ENCODE measurements at places on chromosomes 7 and 10.

DNA sequence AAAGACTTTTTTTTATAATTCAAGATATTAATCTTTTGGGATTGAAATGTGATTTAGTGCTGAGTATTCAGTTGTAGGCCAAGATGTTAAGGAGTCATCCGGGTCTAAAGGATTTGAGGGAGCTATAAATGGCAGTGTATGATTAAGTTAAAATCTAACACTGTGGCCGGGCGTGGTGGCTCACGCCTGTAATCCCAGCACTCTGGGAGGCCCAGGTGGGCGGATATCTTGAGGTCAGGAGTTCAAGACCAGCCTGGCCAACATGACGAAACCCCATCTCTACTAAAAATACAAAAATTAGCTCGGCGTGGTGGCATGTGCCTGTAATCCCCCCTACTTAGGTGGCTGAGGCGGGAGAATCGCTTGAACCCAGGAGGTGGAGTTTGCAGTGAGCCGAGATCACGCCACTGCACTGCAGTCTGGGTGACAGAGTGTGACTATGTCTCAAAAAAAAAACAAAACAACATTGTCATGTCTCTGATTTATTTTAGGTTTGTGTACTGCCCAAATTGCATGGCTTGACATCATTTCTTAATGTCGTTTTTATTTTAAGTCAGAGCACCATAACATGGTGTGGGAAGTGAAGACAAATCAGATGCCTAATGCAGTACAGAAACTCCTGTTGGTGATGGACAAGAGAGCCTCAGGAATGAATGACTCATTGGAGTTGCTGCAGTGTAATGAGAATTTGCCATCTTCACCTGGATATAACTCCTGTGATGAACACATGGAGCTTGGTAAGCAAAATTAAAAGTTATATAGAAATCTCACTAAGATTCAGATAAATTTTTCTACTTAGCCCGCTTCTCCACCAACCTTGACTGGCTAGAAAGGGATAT, 10.7 kb downstream of the HBP1 start:
- no peak for DNase-seq

GRCh38 chr10:28837613-28838390, 160.5 kb downstream of the BAMBI start:
- DNase-seq, result no peak

- no peak for DNase-seq
Observed at GRCh38 chr7:101848208-101848951, 31.0 kb downstream of the CUX1 start.

GRCh38 chr10:62924344-62924748, 108.2 kb upstream of the EGR2 start:
- no peak for DNase-seq

DNA sequence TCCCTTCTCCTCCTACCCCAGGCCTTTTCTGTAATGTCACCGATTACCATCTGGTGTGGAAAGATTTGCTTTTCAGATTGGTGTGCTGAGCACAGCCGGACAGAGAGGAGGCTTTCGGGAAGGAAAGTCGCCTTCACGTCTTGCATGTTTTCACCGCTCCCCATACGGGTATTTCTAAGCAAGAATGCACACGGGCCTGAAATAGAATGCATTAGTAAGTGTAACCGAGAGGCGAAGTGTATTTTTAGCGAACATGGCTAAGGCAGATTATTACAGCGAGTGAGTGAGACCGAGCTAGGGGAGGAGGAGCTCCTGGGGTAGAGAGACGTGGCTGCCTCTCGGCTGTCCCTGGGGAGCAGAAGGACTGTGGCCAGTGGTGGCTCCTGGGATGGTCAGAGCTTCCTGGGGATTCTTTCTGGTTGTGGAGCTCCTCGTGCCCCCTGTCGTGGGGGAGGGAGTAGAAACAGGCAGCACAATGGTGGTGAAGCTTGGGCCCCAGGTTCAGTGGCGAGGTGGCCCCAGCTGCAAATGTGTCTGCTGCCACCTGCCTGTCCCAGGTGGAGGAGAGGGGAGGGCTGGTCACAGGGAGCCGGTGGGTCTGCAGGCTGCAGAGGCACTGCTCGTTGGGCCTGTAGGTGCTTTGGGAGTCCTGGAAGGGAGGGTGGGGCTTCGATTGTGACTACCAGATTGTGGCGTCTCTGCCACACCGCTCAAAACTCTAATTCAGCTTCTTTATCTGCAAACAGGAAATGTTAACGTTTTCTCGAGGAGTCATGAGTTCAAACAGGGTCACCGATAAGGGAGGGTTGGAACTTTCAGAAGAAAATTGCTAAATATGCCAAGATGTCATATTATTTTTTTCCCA, 135.8 kb downstream of the CAMK1D start:
- DNase-seq, result no peak

- DNase-seq, result no peak
Observed at GRCh38 chr7:988426-988911, 5.5 kb downstream of the CYP2W1 start.

DNA sequence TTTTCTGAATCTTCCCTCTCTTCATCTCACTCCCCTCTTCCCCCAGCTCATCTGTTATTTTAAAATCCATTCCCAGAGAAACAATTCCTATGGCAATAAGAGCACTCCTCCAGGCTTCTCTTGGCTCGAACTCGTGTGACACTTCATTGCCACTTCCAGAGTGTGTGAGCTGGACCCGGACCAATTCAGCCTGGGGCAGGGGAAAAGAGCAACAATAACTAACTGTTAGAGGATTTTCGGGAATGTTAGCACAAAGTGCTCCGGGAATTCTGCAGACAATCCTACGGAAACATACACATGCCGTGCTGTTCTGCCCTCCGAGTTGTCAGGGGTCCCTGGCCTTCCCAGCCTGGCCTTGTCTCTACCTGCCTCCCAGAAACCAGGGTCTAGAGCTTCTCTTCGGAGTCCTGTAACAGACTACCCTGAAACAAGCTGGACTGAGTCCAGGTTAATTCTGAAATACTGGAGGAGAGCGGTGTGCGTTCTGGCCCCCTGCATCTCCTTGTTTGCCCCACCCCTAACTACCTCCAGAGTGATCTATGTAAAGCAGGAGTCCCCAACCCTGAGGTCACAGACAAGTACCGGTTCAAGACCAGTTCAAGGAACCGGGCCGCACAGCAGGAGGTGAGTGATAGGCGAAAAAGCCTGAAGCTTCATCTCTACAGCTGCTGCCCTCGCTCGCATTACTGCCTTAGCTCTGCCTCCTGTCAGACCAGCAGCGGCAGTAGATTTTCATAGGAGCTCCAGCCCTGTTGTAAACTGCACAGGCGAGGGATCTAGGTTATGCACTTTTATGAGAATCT, 11.3 kb downstream of the COL26A1 start:
- DNase-seq, result no peak

- DNase-seq, result no peak
Observed at GRCh38 chr7:118129041-118129795, 54.7 kb upstream of the LSM8 start.

DNA sequence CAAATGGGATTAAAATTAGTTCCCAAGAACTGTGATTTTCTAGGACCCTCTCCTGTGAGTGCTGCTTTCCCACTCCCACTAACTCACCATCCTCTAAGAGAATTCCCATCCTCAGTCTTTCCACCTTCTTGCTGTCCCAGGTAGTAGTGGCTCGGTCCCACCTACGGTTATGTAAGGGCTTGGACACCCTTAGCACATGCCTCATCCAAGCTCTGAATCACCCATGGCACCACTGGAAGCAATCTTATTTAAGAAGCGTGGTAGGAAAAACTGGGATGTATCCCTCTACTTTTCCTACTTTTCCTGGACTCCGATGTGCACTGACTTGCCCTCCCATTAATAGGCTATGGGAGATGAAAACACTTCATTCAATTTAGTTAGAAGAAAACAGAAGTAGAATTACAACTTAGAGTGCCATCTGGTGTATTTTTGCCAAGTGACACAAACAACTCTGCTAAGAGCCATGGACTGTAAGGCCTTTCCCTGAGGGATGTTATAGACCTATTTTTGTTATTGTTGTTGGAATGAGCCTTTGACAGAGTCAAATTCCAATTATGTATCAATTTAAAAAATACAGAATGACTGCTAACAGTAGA, 13.7 kb upstream of the ANKRD22 start:
- no peak for DNase-seq

DNA sequence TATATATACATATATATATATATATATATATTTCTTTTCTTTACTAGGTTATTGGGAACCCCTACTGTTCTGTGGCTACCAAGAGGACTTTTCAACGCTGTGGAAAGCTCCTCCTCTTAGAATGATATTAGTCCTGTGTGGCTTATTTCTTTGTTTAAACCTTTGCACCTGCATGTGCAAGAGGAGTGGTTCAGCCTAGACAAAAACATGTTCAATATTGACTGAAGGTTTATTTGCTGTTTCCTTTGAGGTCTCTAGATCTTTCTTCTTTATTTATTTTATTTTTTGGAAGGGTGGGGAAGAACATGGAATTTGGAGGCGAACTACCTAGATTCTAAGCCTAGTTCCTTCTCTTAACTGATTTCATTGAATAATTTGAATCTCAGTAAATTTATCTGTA, 118.1 kb downstream of the GNAT3 start:
- DNase-seq, result no peak

GRCh38 chr7:18671176-18671575, 175.6 kb downstream of the HDAC9 start:
- DNase-seq, result no peak

- DNase-seq, result no peak
Observed at GRCh38 chr7:16060502-16060901, 360.8 kb downstream of the CRPPA start.

GRCh38 chr10:119450606-119451299, 91.8 kb downstream of the RGS10 start:
- no peak for DNase-seq

DNA sequence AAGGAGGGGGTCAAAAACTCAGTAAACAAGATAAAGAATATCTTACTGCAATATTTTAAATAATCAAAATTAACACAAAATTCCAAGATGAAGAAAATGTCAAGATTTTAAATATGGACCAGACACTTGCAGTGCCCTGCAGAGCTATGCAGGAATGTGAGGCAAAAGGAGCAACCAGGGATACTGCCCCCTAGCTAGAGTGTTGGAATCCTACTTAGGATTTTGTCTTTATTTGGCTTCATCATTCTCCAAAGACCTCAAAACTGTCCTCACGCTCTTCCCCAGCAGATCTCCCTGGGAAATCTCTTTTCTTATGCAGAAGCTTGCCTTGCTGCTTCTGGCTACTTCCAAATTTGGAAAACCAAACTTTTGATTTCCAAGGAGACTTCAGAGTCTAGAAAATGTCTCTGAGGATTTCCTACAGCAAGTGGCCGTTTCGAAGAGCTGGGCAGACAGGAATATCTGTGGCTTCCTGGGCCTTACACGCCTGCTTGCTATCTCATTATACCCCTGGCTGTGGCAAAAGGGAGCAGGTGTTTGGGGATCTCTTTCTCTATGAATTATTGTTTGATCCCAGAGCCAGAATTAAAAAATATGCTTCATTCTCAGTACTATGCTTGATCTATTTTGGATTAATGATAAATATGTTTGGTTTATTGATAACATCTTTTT, 232.2 kb upstream of the BMPER start:
- DNase-seq, result no peak

DNA sequence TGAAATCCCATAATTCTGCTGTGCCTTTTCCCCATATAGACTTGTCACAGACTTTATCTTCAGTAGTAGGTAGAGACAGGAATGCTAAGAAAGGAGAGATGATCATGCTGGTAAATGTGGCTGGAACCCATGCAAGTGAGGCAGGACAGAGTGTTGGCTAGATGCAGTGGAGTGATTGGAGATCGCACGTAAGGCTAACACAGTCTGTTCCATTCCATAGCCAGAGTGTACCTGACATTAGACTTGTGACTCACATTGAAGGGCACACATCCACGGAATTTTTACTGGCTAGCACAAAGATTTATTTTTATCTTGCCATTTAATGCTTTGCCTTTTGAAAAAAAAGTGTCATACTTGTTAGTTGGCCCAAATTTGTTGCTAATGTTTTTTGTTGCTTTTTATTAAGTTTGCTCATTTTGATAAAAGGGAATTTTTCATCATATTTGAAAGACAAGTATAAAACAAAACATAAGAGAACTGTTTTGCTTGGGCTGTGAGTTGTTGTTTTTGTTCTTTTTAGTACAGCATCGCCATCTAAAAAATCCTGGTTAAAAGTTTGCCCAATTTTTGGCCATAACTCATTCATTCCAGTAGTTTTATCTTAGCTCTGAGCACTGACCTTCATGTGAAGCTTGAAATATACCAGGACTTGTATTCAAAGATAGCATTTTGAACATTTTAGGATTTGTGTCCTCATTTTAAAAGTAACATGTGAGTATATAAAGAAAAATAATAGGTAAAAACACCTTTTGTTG, 81.0 kb downstream of the CPED1 start:
- DNase-seq, result no peak

DNA sequence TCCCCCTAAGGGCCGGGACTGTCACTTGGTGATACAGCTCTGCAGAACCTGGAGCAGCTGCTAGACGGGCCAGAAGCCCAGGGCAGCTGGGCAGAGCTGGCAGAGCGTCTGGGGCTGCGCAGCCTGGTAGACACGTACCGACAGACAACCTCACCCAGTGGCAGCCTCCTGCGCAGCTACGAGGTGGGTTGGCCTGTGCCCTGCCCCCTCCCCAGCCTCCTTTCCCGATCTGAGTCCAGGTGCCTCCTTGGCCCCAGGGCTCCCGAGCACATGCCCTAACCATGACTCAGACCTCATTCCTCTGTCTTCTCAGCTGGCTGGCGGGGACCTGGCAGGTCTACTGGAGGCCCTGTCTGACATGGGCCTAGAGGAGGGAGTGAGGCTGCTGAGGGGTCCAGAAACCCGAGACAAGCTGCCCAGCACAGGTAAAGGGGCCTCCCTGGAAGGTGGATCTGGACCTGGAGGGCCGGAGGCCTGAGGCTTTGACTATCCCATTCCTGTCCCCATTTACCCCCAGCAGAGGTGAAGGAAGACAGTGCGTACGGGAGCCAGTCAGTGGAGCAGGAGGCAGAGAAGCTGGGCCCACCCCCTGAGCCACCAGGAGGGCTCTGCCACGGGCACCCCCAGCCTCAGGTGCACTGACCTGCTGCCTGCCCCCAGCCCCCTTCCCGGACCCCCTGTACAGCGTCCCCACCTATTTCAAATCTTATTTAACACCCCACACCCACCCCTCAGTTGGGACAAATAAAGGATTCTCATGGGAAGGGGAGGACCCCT, 6.4 kb downstream of the NFKB2 start:
- no peak for DNase-seq

GRCh38 chr10:129742742-129743550, 221.1 kb downstream of the EBF3 start:
- DNase-seq, result no peak

DNA sequence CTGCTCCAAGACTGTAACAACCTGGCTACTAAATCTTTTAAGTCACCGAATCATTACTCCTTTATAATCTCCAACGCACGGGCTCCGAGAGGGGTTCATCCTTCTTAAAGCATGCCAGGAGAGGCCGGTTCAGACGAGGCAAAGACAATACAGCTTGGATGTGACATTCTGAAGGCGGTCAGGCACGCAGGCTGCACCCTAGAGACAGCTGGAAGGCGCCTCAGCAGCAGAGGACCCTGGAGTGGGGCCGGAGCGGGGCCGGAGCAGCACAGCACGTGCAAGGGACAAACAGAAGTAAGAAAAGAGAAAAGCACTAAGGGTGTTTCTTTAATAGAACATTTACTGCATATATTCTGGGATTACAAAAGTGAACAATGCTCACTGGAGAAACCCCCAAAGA, 97.8 kb upstream of the PPP2R2D start:
- no peak for DNase-seq

Measured in right renal pelvis (tissue), 4 donors.